ENCODE measurements at places on chromosomes 4 and X.

- DNase-seq: no peak
These were observed 366.5 kb downstream of the CXXC4 start for GRCh38 chr4:104128031-104128849.

DNA sequence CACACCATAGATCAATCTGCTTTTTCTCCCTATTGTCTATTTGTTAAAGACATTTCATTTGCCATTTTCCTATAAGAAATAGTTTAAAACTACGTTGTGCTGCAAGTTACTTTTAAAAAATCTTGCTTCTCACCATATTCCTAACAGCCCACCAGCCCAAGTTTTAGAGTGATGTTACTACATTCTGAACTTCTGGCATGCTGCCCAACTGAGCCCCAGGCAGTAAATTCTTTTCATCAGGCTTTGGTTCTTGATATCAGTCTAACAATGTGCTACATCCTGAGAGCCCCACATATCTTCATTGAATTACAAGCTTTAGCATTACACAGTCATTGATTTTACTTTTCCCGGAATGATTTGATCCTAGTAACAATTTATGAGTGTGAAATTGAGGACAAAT lies 283.8 kb upstream of the IL1RAPL1 start:
- DNase-seq: no peak

DNA sequence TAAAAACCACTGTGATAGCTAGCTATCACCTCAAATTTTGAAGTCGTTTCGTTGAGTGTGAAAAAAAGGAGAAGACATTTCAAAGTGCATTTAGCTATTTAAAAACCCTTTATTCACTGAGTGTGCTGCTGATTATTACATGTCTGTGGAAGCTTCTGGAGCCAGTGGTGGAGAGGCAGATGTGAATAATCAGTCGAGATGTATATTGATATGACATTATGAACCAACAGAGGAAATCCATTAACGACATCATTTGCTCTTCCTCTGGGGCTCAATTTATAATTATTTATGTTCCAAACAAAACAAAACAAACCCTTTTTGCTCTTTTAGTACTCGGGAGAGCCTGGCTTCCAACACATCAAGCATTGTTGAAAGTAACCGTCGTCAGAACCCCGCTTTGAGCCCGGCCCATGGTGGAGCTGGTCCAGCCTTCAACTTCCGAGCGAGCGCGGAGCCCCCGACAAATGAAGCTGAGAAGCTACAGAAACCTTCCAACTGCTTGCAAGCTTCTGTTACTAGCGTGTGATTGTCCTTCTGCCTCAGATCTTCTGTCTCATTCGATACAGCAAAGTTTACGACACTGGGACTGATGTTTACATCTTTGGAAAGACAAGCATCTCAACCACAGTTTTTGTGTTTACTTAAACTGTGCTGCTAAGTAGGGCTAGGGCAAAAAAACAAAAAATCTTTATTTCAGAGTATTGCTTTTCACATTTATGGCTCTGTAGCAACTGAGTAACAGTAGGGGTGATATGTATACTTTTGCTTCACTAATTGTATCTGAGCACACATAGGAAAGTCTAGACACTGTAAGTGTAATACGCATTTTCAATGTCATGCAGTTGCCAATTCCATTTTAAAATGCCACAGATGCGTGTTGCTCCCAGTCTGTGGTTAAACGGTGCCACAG lies 111.9 kb downstream of the STOX2 start:
- DNase-seq: no peak

- DNase-seq: no peak
These were observed 4.0 kb downstream of the TIMP1 start for GRCh38 chrX:47586043-47586787.

GRCh38 chrX:10854594-10854993 lies 234.2 kb upstream of the MID1 start:
- DNase-seq: no peak

GRCh38 chr4:124804584-124804983 lies 92.1 kb upstream of the ANKRD50 start:
- no peak for DNase-seq

DNA sequence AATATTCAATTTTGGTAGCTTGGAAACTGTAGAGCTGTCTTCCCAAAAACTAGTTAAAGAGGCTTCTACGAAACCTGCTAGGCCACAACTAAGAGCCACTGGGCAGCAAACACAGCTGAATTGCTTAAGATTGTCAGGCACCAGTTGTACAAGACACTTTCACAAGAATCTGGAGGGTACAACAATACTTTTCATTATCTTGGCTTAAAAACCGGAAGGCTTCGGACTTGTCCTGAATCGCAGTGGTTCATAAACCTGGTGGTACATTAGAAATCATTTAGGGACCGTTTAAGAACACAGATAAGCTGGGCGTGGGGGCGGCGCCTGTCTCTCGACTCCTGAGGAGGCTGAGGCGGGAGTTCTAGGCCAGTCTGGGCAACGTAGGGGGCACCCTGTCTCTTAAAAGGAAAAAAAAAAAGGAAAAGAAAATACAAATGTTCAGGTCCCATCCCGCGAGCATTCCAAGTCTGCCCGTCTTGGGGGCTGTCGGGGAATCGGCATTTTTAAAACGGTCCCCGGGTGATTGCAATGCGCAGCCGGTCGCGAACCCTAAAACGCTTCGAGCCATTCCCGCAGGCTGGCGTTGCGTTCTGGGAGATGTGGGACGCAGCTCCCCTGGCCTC lies 763 bp downstream of the PYURF start:
- no peak for DNase-seq

DNA sequence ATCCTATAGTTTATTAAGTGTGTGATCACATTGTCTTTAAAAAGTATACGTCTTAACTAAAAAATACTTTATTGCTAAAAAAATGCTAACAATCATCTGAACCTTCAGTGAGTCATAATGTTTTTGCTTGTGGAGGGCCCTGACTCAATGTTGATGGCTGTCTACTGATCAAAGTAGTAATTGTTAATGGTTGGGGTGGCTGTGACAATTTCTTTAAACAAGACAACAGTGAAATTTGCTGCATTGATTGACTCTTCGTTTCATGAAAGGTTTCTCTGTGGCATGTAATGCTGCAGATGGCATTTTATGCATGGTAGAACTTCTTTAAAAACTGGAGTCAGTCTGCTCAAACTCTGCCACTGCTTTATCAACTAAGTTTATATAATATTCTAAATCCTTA lies 101.4 kb upstream of the IL15 start:
- no peak for DNase-seq

DNA sequence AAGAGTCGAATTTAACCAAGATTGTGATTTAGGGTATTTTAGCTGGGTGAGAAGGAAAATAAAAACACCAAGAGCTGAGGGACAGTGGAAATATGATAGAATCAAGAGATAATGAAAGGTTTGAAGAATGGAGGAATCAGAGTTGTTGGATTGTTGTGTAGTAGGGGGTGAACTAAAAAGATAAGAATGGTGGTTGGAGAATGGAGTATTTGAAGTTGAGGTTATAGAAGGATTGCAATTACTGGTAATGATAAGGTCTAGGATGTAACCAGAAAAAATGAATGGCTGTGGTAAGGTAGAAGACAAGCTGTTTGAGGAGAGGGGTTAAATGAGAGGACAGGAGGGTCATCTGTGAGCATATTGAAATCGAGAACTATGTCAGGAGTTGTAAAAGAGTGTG lies 4.5 kb downstream of the ABCE1 start:
- DNase-seq: no peak

DNA sequence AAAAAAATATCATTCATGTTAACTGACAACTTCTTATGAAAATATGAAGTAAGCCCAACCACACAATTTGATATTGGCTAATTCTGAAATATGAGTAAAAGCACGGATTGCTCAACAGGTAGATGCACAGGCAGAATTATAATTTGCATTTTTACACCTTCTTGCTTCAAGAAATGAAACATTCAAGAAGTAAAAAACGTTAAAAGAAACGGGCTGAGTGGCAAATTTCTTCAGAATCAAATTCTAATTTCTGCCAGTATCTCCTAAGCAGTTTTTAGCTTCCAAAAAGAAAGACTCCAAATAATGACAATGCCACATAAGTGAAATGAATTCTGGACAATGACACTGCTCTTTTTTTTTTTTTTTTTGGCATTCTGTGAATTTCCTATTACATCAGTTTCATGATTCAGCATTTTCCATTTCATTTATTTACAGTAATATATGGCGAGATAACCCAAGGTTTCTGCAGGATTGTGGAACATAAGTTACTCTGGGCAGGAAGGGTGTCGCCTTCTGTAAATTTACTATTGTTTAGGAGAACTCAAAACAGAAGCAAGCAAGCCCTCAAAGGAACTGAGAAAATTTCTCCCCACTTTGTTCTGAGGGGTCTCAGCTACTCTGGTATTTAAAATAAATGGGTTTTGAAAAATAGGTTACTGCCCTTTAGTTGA lies 1.4 kb downstream of the SEL1L3 start:
- DNase-seq: no peak

- no peak for DNase-seq
These were observed 34.5 kb downstream of the KDM5C start for GRCh38 chrX:53190363-53190960.

DNA sequence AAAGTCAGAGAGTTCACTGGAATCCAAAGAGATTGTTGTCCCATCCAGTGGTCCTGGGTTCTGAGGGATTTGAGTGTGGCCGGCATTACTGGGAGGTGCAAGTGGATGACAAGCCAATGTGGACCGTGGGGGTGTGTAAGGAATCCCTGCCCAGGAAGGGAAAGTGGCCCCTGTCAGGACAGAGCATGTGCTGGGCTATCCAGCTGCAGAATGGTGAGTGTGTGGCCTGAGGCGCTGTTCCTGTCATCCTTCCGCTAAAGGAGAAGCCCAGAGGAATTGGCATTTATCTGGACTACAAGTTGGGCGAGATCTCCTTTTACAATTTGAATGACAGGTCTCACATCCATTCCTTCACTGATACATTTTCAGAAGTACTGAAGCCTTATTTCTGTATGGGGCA lies 20.4 kb upstream of the TRIM60 start:
- DNase-seq: no peak

DNA sequence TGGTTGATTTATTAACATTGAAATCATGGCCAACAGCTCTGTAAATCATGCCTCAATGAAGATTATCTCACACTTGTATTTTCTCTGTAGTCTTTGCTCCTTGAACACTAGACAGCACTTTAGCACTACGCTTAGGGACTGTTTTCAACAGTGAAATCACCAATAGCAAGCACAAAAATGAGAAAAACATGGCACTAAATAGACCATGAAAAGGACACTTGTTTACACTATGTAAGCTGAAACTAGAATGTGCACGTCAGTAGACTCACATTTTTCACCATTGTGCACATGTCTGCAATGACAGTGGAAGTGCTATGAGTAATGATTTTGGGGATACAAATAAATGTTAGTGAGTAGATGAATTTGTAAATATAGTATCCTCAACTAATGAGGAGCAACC lies 3.1 kb downstream of the BMP2K start:
- DNase-seq: no peak

GRCh38 chr4:73528171-73528570 lies 46.6 kb downstream of the AFM start:
- DNase-seq: no peak

DNA sequence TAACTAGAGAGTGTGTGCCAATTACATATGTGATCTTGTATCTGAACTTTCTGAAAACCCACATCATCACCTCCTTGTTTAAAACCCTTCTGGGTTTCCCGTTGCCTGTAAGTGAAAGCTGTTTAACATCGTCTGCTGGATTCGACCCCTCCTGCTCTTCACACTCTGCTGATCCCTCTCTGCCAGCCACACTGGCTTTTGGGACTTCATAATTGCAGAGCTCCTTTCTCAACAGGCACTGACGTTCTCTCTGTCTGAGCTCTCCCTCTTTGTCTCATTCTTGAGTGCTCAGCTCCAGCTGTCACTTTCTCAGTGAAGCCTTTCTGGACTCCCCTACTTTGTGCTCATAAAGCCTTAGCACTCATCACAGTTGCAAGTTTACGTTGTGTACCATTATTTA lies 153.9 kb downstream of the CEP135 start:
- no peak for DNase-seq

DNA sequence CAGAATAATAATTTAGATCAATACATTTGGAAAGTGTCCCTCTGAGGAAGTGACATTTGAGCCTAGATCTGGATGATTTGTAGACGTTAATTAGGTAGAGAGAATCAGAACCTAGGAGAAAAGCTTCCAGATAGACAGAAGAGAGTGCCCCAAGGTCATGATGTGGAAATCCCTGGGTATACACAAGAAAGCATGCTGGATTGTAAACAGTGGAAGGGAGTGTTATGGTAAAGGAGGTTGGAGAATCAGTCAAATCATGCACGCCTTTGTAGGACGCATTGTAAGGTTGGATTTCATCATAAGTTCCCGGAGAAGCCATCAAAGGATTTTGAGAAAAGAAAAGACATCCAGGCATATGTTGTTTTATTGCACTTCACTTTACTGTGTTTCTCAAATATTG lies 156.3 kb downstream of the PARM1 start:
- DNase-seq: no peak

DNA sequence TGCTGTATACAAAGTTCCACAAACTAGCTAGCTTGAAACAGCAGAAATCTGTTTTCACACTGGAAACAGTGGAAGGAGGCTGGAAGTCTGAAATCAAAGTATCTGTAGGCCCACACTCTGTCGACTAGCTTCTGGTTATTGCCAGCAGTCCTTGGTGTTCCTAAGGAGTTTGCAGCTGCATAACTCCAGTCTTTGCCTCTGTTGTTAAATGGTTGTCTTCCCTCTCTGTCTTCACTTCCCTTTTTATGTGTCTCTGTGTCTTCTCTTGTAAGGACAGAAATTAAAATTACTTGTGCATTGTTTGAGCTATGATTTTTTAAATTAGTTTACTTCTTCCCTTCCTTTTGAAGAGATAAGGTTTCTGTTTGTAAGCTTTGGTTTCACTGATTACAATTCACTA lies 8.2 kb downstream of the MTHFD2L start:
- DNase-seq: no peak

- DNase-seq: no peak
These were observed 42.2 kb upstream of the AFAP1 start for GRCh38 chr4:7981738-7982394.

DNA sequence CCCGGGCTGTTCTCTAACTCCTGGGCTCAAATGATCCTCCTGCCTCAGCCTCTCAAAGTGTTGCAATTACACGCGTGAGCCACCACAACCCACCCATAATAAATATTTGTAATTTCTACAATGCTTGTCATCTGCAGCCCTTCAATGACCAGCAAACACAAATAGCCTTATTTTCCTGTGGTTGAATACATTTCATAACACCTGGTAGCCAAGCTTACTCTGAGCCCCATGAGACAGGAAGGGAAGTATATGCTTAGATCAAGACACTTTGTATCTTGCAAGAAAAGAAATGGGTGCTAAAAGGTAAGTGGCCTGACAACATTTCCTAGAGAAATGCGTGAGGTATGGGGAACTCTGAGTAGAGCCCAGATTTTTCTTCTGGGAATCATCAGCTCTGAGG lies 56.9 kb upstream of the PDGFRA start:
- DNase-seq: no peak

GRCh38 chr4:66562276-66562806 lies 892.1 kb upstream of the EPHA5 start:
- no peak for DNase-seq

- no peak for DNase-seq
These were observed 22.5 kb downstream of the C4orf46 start for GRCh38 chr4:158649111-158649680.

GRCh38 chr4:42671431-42672194 lies 14.7 kb upstream of the ATP8A1 start:
- no peak for DNase-seq
